CD4-positive, CD25-positive, alpha-beta regulatory T cell (primary cell): ENCODE measurements at places on chromosomes 3 and 15.

- DNase-seq: no peak
Measured at GRCh38 chr3:98058244-98058960, 23.3 kb upstream of the GABRR3 start.

DNA sequence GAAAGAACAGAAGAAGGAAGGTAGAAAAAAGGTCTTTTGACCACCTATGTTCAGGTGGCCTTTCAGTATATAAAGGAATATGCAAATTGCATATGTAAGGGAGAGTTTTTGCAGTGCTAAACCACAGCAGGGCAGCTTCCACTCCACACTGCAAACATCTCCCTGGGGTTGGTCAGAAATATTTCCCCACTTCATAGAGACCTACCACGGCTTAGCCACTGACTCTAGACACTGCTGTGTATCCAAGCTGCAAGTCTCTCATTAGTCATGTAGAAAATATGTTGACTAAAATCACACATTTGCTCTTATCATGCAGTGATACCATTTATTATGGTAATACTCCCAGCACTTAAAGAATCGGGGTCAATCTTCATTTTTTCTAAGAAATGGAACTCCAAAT, 214.9 kb upstream of the NR2F2 start:
- no peak for DNase-seq

GRCh38 chr3:123374016-123374415, 74.9 kb downstream of the ADCY5 start:
- DNase-seq: no peak

GRCh38 chr3:184784731-184785500, 27.1 kb upstream of the VPS8 start:
- DNase-seq: no peak
